ENCODE measurements at places on chromosomes 12 and 14.

- DNase-seq: no peak
Observed at GRCh38 chr14:92240658-92241057, 82.3 kb upstream of the SLC24A4 start.

DNA sequence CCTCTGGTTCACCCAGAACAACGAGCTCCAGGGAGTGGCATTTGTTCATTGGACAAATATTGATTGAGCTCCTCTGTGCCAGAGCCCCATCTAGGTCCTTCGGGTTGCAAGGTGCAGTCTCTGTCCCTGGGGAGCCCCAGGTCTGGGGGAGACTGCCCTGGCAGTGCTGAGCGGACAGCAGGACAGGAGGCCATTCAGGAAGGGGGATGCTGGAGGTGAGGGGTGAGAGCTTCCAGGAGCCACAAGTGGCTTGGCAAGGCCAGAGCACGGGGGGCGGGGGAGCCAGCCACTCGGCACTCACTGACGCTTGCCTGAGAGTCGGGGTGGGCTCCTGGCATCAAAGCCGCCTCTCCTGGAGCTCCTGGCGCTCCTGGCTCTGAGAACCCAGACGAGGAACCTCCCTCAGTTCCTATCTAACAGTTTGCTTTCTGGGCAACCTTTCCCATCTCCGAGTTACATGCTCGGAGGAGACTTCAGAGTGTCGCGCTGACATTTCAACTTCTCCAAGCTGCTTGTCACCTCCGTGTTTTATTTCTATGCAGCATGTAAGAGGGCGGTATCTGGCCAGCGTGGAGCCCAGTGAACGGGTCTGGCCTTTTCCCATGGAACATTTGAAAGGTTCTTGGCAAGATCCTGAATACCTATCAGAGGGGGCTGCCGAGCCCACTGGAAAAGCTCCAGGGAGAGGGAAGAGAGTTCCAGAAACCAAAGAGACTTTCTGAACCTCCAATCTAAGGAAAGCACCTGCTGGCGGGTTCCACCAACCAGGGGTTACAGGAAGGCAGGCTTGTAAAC is 62.0 kb upstream of the BCL11B start:
- no peak for DNase-seq

GRCh38 chr14:96221109-96221650 is 16.5 kb downstream of the BDKRB2 start:
- no peak for DNase-seq

DNA sequence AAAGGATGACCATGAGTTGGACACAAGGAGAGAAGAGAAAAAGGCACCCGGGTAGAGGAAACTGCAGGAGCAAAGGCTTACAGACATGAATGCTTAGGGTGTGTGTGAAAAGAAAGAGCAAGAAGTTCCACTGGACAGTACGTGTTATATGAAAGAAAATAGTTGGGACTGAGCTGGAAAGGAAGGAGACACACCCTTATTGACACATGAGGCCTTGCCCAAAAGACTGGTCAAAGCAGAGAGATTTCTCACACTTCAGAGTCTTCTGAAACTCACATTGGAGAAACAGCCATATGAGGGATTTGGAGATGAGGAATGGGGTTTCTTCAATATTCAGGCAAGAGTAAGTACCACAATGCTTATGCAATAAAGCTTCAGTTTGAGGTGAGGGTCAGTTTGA is 56.0 kb downstream of the TTC9 start:
- no peak for DNase-seq

DNA sequence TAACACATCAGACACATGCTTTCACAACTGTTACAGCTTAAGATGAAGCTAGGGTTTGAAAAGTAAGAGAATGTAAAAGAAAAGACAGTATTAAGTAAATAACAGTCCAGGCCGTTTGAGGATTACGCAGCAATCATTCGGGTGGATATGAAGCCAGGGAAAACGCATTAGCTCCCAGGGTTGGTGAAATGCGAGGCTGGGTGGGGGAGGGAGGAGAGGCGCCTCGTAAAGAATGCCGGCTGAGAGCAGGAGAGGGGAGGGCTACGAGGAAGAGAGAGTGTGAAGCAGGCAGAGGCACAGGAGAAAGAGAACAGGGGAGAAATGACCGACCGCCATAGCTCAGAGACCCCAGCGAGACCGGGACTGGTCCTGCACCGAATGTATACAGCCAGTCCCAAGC is 73.0 kb downstream of the IQSEC3 start:
- DNase-seq: no peak

DNA sequence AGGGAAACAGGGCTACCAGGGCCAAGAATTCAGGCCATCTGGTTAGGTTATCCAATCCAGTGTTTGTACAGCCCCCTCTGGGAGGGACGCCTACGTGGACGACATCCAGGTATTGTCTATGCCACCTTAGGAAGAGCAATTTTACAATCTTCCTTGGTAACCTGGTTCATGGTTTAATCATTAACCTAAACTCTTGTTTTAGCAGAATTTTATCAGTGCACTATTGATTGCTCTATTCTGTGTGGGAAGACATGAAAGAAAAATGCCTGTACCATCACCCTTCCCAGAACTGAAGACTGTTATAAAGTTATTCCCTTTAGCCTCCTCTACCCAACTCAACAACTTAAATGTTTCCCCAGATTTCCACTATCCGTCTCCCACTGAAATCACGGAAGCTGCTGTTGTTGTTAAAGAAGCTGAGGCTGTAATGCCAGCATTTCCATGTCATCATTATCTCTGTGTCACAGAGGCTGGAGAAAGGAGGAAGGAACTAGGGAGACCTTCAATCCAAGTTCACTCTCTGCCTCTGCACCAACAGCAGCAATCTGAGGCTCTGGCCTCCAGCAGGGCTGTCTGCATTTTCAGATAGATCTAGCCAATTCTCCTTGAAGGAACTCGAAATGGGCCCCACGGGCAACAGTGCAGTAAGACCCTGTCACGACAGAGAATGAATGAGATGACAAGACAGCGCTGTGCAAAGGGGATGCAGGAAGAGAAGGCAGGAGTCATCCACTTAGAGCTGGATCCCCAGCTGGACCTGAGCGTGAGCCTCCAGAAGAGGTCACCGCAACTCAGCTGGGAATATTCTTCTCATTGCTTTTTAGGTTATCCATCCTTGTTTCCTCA is 183.4 kb upstream of the GZMB start:
- peak; percentile 29 for DNase-seq

Measured in endothelial cell (in vitro differentiated cells).